NCI-H1417 (cell line): ENCODE measurements at places on chromosomes 7 and 10.

DNA sequence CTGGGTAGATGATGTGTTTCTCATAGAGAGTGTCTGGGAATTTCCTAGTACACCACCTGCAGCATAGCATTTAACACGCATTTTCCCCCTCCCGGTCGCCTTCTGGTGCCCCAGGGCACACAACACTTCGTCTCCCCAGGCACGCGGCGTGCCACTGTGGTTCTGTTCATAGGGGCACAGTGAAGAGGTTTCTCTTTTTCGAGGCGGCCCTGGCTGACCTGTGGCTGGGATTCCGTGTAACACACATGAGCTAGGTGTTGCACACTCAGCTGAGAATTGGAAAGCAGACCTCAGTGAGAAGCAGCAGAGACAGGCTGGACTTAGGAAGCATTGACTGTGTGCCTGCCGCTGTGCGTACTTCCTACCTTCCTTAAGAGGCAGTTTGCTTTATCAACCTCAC is 214.3 kb upstream of the SHH start:
- DNase-seq = no peak

- DNase-seq = no peak
Observed at GRCh38 chr10:34163075-34163905, 651.8 kb downstream of the PARD3 start.

DNA sequence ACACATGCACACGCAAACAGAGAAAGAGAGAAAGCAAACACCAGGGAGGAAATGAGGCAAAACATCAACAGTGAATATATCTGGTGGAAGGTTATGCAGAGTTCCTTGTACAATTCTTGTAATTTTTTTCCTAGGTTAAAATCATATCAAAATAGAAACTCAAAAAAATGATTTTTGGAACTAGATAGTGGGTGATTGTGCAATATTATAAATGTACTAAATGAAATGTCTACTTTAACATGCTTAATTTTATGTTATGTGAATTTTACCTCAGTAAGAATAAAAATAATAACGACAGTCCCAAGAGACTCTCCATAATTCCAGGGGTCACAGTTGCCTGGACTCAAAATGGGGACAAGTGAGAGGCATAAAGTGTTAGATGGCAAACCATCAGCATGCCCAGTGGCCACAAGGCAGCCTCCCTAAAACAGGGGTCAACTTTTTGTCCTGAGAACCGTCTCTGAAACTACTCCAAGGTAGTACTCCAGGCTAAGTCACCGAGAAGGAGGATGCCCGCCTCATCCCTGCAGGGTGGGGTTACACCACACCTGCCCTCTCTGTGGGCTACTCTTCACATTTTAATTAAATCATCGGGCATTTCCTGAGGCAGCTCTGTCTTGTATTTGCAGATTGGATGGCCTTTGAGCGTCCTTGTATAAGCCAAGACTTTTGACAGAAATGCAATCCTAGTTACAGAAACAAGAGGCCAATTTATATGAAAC is 267.7 kb downstream of the ELMO1 start:
- no peak for DNase-seq

DNA sequence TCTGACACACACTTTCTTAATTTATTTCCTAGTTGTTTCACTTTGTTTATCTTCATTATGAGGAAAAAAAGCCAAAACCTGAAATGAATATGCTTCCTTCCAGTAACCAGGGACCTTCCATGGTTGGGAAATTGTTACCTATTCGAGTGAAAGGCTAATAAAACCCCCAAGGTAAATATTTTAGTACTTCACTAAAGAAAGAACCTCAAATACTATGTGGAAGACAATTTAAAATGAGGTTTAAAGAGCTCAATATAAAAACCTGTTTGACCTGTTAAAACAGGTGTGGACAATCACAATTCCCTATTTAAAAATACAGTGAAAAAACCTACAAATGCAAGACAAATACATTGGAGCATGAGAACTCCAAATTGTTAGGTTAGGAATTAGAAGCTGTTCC is 192.6 kb downstream of the CFTR start:
- peak; percentile 72 for DNase-seq

GRCh38 chr7:108034586-108034985 is 31.6 kb upstream of the LAMB1 start:
- no peak for DNase-seq

GRCh38 chr7:133623721-133624120 is 370.8 kb downstream of the EXOC4 start:
- no peak for DNase-seq
